ENCODE measurements at places on chromosomes 1 and 21.

DNA sequence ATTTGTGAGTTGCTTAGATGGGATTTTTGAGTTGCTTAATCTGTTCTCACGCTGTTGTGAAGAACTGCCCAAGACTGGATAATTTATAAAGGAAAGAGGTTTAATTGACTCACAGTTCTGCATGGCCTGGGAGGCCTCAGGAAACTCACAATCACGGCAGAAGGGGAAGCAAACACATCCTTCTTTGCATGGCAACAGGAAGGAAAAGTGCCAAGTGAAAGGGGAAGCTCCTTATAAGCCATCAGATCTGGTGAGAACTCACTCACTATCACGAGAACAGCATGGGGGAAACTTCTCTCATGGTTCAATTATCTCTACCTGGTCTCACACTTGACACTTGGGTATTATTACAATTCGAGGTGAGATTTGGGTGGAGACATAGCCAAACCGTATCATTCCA, 10.3 kb downstream of the CLIC6 start:
- DNase-seq: no peak

GRCh38 chr1:114388432-114389003, 122.5 kb downstream of the TRIM33 start:
- DNase-seq: no peak

GRCh38 chr1:156076609-156077429, 5.4 kb downstream of the MEX3A start:
- DNase-seq: no peak

DNA sequence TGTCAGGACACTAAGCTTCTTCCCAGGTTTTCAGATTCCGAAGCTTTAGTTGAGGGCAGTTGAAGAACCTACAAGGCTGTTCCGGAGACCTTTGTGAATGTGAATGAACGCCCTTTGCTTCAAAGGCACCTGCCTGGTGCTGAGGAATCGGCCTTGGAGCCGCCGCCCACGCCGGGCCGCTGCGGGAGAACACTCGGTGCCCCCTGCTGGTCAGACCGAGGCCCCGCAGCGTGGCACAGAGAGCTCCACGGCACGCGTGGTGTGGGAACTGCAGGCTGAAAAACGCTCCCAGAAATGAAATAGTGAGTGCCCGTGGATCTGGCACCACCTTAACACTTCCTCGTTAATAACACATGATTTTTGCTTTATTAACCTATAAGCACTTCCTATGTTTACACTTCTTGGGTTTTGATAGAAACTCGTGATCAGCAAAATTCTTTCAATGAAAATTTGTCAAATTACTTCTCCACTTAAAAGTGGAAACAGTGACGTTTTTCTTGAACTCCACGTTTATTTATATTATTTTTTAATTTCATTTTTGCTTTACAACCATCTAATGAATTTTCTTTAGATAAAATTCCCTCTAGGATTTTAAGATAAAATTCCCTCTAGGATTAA, 460.6 kb downstream of the DSCAM start:
- DNase-seq: peak; percentile 43

- DNase-seq: no peak
These were observed 2.1 kb upstream of the CAPN9 start for GRCh38 chr1:230745071-230745470.

- DNase-seq: no peak
These were observed 103.9 kb upstream of the SYT6 start for GRCh38 chr1:114257554-114257953.

- DNase-seq: no peak
These were observed 234.4 kb downstream of the LTN1 start for GRCh38 chr21:28758042-28758882.

- no peak for DNase-seq
These were observed 397.9 kb upstream of the NR5A2 start for GRCh38 chr1:199629624-199630023.

- peak; percentile 55 for DNase-seq
These were observed 38.2 kb upstream of the H6PD start for GRCh38 chr1:9196129-9197040.

DNA sequence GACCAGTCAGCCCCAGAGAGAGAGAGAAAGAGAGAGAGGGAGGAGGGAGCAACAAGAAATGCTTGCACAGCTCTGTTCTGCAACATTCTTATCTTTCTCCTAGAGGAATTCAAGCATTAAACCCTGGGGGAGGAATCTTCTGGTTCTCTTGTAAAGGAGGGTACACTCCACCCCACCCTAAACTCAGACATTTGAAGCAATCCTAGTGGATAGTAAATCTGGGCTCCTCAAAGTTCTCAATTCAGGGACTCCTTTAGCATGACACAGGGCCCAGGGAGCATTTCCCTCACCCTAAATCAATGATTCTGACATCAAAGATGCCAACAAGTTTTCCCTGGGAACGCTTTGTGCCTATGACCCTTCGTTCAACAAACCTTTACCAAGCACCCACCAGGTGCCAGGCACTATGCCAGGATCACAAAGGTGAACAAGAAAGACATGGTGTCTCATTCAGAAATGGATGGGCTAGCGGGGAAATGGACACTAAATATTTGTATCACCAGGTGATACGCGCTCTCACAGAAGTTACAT, 11.9 kb upstream of the CAPN2 start:
- DNase-seq: no peak

- DNase-seq: no peak
These were observed 202.7 kb downstream of the PTPRU start for GRCh38 chr1:29438991-29439390.

- no peak for DNase-seq
These were observed at the start of gene GPA33 for GRCh38 chr1:167090314-167090942. Gene GPA33 (minus strand): TSS chr1:167090377. CDS start chr1:167090287, 90 bp downstream.

- DNase-seq: no peak
These were observed 448.6 kb downstream of the SMYD3 start for GRCh38 chr1:246058466-246058865.

DNA sequence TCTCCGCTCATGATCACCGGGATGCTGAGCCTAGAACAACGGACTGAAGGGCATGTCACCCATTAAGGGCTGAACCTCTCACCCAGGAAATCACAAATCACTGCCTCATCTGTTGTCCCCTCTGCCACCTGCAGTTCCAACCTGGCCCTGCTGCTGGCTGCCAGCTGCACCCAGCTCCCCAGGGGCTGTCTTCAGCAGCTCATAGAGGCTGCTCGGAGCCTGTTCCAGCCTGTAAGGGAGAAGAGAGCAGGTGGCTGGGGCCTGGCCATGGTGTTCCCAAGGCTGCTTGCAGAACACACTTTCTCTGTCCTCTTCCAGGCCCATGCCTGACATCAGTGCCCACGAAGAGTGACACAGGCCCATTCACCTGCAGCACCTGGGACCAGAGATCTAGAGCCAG, 44.5 kb upstream of the DISP3 start:
- DNase-seq: no peak

- no peak for DNase-seq
These were observed 96.6 kb downstream of the FGGY start for GRCh38 chr1:59393211-59394180.

DNA sequence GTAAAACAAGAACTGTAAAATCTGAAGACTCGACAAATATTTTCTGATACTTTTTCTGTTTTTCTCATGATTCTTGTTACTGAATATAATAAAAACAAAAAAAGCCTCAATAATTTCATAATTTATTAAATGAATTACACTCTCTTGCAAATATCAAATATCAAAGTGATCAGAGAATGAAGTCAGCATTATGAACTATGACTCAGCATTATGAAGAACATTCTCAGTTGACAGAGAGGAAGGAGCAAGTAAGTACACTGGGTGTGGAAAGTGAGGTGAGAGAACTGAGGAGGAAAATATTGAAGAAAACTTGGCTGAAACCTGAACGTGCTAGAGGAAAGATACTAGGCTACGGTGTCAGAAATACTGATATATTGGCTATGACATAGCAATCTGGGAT, 529.5 kb downstream of the KCNT2 start:
- DNase-seq: no peak

- no peak for DNase-seq
These were observed 335.7 kb upstream of the SNX7 start for GRCh38 chr1:98325646-98326440.

- no peak for DNase-seq
These were observed 3.0 kb downstream of the HLX start for GRCh38 chr1:220882061-220882891.

- DNase-seq: no peak
These were observed 52.6 kb downstream of the RPS6KC1 start for GRCh38 chr1:213103377-213104306.

GRCh38 chr1:227447531-227447990, 115.8 kb upstream of the ZNF678 start:
- DNase-seq: no peak

DNA sequence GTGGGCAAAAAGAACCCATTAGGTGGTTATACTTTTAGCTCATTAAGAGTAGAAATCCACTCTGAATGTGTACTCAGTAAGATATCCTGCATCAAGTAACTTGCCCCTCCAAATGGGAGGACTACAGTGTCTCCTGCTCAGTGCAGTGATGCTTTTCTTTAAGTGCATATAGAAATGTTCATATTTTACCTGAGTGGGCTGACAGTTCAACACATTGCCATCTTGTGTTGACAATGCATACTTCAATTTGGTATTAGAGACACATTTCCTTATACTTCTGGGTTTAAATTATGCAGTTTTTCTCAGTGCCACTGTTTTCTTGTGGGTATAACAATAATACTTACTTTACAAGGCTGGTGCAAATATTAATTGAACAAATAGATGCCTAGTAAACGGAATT, 318.6 kb upstream of the TMPRSS15 start:
- no peak for DNase-seq

DNA sequence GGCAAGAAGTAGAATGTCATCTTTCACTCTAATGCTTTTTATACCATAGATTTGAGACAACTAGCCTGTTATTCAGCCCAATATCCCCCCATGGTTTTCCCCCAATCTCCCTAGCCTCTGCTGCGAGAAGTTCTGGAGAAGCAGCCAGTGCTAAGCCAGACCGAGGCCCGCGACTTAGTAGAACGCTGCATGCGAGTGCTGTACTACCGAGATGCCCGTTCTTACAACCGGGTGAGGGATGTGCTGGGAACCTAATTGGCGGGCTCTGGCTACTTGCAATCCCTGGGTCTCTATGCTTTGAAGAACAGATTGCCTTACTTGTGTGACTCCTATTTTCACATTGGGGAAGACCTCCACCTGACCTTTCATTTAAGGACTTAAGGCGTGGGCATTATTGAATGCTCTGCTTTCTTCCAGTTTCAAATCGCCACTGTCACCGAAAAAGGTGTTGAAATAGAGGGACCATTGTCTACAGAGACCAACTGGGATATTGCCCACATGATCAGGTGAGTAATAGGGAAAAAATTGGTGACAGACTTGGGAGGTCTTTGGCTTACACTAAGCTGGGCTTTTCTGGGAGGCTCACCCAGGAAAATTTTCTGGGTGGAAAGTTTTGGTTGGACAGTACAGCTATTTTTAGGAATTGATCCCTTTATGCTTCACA, 1.9 kb downstream of the PSMB4 start:
- no peak for DNase-seq

GRCh38 chr21:43956670-43957035, 55.5 kb upstream of the TRAPPC10 start:
- no peak for DNase-seq

GRCh38 chr1:47808612-47809011, 188.6 kb downstream of the TRABD2B start:
- no peak for DNase-seq

DNA sequence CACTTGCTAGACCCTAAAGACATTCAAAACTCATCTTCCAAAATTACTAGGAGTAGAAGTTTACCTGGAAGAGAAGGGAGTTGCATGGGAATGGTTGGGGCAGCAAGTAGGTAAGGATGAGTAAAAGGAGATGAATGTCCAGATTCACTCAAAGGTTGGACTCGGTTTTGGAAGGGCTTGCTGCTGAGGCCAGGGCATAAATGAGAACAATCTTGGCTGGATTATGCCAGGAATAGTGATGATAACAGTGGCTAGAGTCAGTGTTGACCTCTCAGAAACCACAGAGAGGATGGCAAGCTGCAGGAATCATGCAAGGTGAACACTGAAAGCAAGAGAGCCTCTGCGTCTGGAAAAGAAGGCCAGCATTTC, 43.4 kb downstream of the C8A start:
- DNase-seq: no peak

- no peak for DNase-seq
These were observed 9.6 kb upstream of the AMY2B start for GRCh38 chr1:103561643-103562395.

DNA sequence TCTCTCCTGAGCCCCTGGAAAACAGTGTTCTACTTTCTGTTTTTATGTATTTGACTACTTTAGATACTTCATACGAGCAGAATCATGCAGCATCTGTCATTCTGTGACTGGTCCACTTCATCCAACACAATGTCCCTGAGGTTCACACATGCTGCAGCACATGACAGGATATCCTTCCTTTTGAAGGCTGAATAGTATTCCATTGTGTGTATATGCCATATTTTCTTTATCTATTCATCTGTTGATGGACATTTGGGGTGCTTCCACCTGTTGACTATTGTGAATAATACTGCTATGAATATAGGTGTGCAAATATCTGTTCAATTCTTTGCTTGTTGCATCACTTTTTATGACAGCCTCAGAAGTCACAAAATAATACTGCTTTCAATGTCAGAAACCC, 55.8 kb downstream of the SH3GLB1 start:
- DNase-seq: no peak

GRCh38 chr1:91900562-91900961, 14.6 kb upstream of the TGFBR3 start:
- no peak for DNase-seq

DNA sequence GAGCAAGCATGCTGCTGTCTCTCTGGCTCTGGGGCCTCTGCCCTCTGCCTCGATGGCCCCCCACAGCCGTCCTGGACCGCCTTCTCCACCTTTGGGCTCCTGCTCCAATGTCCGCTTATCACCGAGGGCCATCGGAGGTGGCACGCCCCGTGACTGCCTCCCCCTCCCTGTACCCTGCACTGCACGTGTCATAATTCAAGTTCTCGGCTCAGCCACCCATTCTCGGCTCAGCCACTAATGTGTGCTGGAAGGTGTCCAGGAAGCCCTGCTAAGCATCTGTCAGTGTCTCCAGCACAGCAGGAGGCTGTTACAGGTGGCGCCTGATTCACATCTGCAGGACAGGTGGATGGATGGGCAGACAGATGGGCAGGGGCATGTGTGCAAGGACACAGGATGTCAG, 45.5 kb downstream of the TP73 start:
- DNase-seq: no peak

DNA sequence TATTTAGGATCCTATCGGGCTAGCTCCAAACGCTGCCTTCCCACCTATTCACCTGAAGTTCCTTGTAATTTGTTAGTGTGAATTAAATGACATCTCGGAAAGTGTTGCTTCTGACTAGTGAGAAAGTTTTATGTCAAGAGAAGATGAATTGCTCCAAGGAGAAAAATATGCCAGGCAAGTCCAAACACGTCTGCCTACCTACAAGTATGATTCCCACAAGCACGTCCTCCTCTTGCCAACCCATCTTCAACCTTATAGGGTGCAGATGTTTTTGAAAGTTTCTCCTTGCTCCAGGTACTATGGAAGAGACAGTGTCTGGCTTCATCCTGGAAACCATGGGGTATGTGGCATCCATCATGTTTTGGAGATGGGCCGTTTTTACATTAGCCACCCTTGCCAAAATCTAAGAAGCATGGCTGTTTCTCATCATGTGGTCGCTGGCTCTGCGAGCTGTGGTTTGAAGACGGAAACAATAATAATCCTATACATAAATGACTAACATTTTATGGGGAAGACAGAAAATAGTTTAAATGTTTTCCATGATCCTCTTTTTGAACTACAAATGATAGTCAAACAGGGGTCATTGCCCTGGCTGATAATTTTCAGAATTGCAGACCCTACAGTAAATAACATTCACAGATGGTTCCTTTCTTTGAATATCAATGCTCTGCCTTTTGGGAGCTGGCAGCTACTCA, 505.8 kb downstream of the SMYD3 start:
- DNase-seq: no peak

- DNase-seq: no peak
These were observed 277.5 kb upstream of the KAZN start for GRCh38 chr1:14320986-14321385.

All from activated CD4-positive, CD25-positive, alpha-beta regulatory T cell treated with anti-CD3 and anti-CD28 coated beads, Interleukin-2, amount 50 U/mL, for 72 hours (primary cell).